ENCODE measurements at places on chromosomes 7 and 10.

DNA sequence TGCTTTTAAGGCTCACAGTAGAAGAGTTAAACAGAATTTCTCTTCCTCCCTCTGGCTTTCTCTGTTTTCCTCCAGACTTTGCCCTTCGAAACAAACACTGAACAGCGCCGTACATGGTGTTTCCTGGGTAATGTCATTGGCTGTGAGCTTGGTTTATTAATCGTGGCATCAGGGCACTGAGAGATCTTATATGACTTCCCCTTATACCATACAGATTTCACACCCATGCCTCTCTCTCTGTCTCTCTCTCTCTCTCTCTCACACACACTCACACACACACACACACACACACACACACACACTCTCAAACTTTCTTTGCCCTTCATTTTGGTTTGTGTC lies 195.5 kb downstream of the CREB5 start:
- no peak for DNase-seq

DNA sequence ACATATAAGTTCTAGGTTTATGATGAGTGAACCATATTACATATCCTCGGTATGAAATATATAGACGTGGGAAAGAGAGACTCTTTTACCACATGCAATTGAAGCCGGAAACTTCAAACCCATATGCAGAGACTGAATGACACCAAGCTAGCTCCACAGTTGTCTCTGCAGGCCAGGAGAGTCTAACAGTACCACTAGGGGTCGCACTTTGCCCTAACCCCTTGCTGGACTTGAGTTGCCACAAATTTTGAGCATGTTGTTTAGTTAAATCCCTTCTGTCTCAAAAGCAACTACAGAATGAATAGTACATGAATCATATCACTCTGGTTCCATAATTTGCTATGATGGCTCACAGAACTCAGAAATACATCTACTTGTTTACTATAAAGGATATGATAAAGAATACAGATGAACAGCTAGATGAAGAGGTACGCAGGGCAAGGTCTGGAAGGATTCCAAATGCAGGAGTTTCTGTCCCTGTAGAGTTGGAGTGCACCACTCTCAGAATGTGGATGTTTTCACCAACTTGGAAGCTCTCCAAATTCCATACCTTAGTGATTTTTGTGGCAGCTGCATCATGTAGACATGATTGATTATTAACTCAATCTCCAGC lies 112.4 kb upstream of the YAE1 start:
- DNase-seq: peak; percentile 38

DNA sequence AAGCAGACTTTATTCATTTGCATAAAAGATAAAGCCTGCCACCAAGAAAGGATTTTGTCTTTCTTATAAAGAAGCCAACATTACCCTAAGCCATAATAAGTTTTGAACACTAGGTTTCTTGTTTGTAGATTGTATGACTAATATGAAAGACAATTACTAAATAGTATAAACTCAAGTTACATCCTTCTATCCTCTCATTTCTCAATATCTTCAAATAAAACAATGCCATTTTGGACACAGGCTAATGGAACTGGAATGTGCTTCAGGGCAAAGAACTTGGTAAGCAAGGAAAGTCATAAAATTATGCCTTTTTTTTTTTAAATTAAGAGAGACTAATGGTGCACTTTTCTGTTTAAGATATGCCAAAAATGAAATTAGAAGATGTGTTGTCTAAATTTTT lies 137.7 kb downstream of the DKK1 start:
- DNase-seq: no peak

DNA sequence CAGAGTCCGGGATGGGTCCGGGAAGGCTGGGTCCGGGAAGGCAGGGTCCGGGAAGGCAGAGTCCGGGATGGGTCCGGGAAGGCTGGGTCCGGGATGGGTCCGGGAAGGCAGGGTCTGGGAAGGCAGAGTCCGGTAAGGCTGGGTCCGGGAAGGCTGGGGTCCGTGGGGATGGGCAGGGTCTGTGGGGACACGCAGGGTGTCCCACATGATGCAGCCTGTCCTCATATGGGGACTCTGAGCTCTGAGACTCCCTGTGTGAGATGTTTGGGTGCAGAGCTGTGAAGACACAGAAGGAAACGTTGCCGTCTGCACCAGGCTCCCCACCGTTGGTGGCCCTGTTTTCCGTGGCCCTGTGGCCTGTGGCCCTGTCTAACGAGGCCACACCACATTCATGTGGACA lies 45.7 kb upstream of the ADGRA1 start:
- no peak for DNase-seq

DNA sequence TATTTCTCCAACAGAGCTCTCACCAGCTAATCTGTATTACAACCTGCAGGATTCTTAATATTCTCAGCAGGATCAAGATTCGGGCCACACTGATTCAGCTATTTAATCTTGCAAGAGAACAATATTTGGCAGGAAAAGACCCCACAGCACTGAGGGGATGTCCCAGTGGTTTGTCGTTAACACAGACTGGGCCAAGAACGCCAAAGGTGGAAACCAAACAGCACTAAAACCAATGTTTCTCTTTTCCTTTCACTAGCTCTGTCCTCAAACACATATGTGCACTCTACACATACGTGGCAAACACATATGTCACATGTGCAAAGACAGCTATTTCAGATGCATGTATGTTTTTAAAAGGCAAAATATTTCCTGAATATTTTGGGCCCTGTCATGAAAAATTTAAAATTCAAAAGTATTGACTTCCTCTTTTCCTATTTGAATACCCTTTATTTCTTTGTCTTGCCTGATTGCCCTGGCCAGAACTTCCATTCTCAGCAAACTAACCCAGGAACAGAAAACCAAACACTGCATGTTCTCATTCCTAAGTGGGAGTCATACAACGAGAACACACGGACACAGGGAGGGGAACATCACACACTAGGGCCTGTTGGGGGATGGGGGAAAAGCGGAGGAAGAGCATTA lies 51.7 kb upstream of the NEBL start:
- no peak for DNase-seq

- no peak for DNase-seq
These were observed 90.2 kb upstream of the RET start for GRCh38 chr10:42986633-42987032.

- no peak for DNase-seq
These were observed 420.4 kb upstream of the SEMA3A start for GRCh38 chr7:84614821-84615501.

DNA sequence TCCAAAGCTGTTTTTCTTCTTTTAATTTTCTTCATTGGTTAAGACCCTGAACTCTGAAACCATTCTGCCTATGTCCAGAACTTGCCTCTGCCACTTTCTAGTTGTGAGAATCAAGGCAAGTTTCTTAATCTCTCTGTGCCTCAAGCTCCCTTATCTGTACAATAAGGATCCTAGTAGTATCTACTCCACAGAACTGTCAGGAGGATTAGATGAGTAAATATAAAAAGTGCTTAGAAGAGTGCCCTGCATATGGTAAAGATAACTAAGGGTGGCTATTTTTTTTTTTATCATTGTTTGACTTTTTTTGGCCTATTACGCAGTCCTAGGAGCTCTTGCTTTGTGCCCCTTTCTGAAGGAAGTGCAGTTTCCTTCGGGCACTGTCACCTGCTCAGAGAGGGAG lies 46.4 kb upstream of the RAPGEF5 start:
- no peak for DNase-seq

GRCh38 chr10:128316925-128317324 lies 190.7 kb upstream of the MKI67 start:
- no peak for DNase-seq

DNA sequence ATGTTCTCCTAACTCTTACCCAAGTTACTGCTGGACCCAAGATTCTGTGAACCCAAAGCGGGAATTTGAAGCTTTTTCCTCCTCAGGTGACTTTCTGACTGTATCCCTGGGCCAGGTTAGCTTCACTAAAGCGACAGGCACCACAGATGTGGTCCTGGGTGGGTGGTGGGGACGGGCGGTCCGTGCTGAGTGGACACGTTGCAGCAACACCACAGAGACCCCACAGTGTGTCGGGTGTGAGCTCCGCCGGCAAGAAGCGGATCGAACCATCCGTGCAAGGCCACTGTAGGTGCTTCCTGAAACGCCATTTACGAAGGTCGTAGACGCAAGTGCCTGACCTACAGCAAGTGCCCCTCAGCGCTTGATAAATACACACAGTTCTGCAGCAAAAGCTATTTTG lies 325.9 kb downstream of the ADARB2 start:
- DNase-seq: no peak

GRCh38 chr7:50868426-50869100 lies 85.9 kb upstream of the GRB10 start:
- DNase-seq: no peak

- DNase-seq: peak; percentile 60
These were observed 45.8 kb downstream of the PRR15 start for GRCh38 chr7:29609162-29610037.

GRCh38 chr10:71577345-71577744 lies 142.2 kb downstream of the C10orf105 start:
- no peak for DNase-seq

DNA sequence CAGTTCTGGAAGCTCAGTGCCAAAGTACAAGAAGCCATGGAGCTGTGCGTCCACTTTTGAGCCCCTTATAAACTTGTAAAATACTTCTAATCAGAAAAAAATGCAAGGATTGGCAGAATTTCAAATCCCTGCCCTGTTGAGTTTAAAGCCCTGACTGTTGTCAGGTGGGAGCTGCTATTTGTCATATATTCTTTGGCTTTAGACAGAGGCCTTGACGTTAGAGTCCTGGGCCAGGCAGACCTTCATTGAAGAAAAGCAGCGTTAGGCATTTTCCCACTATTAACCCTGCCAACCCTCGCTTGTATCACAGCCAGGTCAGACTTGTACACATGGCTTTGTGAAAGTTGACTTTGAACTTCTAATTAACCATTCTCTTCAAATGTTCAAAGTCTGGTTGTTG lies 155.4 kb downstream of the TWIST1 start:
- peak; percentile 67 for DNase-seq

DNA sequence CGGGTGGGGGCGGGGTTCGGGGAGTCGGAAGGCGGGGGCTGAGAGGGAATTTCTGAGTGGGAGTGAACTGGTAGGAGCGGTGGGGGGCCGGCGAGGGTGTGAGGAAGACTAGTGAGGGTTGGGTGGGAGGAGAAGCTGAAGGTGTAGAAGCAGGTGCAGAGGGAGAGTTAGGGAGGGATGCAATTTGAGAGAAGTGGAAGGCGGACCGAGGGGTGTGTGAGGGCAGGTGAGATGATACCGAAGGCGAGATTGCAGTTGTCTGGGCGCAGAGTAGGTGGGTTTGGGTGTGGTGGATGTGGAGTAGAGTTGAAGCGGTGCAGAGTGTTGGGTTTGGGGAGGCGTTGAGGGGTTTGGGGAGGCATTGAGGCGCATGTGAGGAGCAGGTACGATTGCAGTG lies 643 bp downstream of the KAT6B start:
- DNase-seq: peak; percentile 15

GRCh38 chr7:105876964-105877601 lies 684 bp upstream of the ATXN7L1 start:
- peak; percentile 69 for DNase-seq

DNA sequence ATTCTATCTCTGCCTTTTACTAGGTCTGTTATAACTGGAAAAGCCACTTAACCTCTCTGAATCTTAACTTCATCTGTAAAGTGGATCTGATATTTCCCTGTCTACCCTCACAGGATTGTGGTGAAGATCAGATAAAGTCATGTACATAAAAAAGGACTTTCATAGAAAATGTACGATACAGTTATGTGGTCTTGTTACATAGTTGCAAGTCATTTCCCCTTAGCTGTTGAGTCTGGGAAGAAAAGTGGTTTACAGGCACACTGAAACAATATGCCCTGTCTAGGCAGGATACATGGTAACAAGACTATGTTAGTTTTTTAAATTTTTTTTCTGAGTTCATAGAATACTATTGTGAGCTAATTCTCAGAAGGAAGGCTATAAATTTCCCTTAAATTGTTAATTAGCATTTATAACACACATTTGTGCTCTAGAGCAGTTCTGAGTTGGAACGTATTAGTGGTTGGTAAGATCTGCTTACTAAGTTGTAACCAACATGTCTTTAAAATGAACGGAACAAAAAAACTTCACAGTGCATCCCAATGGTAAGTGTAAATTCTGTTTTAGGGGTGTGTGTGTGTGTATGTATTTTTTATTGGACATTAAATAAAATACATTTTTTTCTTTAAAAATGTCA lies 7.1 kb upstream of the GSTO1 start:
- DNase-seq: no peak

GRCh38 chr10:18719811-18720210 lies 60.6 kb downstream of the ARL5B start:
- DNase-seq: peak; percentile 59

DNA sequence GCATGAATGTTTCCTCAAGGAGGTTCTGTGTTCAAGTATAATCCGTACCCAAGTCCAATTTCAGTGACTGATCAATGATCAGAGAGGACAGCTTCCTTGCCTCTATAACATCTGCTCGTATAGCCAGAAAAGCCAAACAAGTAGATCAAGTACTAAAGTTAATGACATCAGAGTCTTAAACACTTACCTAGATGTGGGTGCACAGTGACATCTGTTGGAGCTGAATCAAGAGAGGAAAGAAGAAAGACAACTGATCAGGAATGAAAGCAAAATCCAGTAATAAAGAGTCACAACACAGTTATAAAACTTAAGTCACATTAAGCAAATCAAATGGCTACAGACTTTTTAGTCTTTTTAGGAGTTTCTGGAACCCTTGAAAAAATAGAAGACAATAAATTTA lies 236.5 kb downstream of the RELN start:
- DNase-seq: no peak

GRCh38 chr7:41420421-41420820 lies 282.5 kb downstream of the INHBA start:
- no peak for DNase-seq

- DNase-seq: peak; percentile 85
These were observed 212.8 kb downstream of the MAD1L1 start for GRCh38 chr7:2019711-2020511.

DNA sequence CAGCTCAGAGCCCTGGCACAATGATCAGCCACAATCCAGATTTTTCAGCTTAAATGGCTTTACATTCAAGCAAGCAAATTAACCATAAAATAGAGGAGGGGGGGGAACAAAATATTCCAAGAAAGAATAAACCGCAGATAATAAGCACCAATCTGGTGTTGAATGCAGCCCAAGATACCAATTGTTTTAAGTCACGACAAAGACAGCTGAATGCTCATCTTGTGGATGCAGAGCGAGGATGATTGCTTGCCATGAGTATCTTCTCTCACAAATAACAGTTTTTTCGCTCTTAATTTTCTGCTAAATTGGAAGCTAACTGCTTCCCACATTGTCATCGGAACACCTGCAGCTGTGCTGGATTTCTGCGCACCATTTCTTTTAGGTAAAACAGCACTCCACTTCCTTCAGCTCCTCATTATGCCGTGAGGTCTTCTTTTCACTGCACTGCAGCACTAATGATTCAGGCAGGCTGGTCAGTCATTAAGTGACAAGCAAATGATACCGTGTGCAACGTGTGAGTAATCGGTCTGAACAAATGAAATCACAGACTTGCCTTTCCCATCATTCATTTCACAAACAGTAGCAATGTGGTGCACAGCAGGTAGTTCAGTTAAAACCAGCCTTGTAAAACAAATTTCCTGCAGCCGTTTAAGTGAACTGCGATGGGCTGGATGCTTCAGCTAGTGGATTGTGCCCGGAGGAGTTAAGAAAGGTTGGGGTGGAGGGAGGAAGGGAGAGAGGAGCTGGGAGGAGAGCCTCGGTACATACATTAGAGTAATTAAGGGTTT lies 106.4 kb upstream of the CDCA7L start:
- DNase-seq: peak; percentile 29

All from astrocyte of the hippocampus (primary cell).